Aorta (tissue), 5 donors: ENCODE measurements at places on chromosomes 12 and 14. TPM values are rescaled to one million over a fixed set of nuclear protein-coding genes. Genes with fewer than 3 reads are reported as not detected.
A peak's percentile ranks its signal among the peaks of the same experiment; 100 is the strongest.

DNA sequence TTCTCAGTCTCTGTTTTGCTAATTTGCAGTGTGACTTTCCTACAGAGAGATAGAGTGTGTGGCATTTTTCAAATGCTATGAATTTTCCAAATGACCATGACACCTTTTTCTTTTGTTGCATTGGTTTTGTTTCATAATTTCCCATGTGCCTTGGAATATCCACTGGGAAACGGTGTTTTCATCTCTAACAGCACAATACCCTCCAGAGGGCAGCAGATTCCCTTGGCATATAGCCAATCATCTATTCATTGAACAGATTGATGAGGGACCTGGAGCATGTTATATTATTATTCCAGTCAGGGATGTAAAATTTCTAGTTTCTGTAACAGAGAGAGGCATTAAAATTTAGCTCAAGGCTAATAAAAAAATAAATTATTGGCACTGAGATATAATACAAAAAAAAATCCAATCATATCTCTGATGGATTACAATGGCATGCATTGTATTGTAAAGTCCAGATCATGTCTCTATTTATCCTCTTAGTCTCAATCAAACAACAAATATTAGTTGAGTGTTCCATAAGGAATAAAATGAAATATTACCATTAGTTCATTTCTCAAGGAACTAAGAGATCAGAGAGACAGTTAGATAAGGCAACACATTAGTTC, 29.6 kb upstream of the NTN4 start:
- DNase-seq, result no peak
- H3K27me3 ChIP-seq, result no peaks in the 10 kb centered on the region
- no peaks in the 10 kb centered on the region for H3K36me3 ChIP-seq
- no peak overlapping the region for H3K27ac ChIP-seq
- no peaks in the 10 kb centered on the region for H3K4me1 ChIP-seq

DNA sequence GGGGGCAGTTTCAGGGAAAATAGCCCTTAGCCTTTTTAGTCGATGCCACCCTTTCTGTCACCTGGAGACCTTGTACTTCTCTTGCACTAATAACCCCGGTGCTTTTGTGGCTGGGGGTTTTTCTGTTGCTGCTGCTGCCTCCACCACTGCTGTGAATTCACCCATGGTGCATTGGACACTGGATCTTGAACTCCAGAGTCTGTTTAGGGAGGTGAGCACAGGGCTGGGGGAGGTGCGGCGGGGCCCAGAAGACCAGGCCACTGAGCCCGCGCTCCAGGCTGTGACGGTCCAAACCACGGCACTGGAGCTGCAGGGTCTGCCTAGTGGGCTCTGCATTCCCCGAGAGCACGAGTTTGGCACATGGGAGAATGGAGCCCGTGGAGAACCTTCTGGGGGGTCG, 100.6 kb downstream of the NINJ2 start:
- no peaks in the 10 kb centered on the region for H3K36me3 ChIP-seq
- H3K27ac ChIP-seq, result no peak overlapping the region
- H3K27me3 ChIP-seq, result no peaks in the 10 kb centered on the region
- H3K4me1 ChIP-seq, result no peaks in the 10 kb centered on the region
- H3K4me3 ChIP-seq, result no peak overlapping the region

Gene NFE2
- 3.2 TPM for total RNA-seq

- no peak for DNase-seq
- H3K27ac ChIP-seq, result peak overlapping the region; percentile 80
- peaks cover 2% of the 10 kb centered on the region for H3K4me1 ChIP-seq
- H3K36me3 ChIP-seq, result no peaks in the 10 kb centered on the region
- H3K27me3 ChIP-seq, result no peaks in the 10 kb centered on the region
- no peak overlapping the region for H3K4me3 ChIP-seq
Measured at GRCh38 chr12:47509398-47509851, 196.4 kb downstream of the RPAP3 start.

Gene GPR137C
- 1.7 TPM for total RNA-seq

Gene USP44
- total RNA-seq, result 2.2 TPM
